ENCODE measurements at places on chromosomes 5 and 9.

DNA sequence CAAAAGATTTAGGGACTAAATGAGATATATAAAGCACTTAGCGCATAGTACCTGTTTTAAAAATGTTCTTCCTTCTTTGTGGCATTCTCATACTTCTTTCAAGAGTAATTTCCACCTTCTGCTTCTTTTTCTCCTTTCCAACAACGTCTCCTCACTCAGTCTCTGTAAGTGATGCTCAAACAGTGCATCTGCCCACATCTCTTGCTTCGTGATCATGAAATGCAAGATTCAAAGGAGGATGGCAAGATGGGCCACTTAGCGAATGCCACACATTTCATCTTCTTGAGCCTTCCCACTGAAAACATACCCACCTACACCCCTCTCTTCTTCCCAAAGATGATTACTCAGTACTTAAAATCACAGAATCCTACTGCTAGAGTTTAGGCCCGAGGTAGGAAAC lies 36.9 kb downstream of the MACIR start:
- DNase-seq = no peak

GRCh38 chr5:174755106-174755505 lies 30.7 kb downstream of the MSX2 start:
- peak; percentile 12 for DNase-seq

GRCh38 chr5:53895091-53895683 lies 334.7 kb downstream of the NDUFS4 start:
- no peak for DNase-seq

GRCh38 chr5:28216939-28217360 lies 1178.6 kb upstream of the CDH9 start:
- DNase-seq = no peak

GRCh38 chr9:2170722-2171121 lies 155.6 kb downstream of the SMARCA2 start:
- DNase-seq = no peak

- peak; percentile 60 for DNase-seq
Measured at GRCh38 chr5:179679014-179679674, 1.7 kb downstream of the CBY3 start.

DNA sequence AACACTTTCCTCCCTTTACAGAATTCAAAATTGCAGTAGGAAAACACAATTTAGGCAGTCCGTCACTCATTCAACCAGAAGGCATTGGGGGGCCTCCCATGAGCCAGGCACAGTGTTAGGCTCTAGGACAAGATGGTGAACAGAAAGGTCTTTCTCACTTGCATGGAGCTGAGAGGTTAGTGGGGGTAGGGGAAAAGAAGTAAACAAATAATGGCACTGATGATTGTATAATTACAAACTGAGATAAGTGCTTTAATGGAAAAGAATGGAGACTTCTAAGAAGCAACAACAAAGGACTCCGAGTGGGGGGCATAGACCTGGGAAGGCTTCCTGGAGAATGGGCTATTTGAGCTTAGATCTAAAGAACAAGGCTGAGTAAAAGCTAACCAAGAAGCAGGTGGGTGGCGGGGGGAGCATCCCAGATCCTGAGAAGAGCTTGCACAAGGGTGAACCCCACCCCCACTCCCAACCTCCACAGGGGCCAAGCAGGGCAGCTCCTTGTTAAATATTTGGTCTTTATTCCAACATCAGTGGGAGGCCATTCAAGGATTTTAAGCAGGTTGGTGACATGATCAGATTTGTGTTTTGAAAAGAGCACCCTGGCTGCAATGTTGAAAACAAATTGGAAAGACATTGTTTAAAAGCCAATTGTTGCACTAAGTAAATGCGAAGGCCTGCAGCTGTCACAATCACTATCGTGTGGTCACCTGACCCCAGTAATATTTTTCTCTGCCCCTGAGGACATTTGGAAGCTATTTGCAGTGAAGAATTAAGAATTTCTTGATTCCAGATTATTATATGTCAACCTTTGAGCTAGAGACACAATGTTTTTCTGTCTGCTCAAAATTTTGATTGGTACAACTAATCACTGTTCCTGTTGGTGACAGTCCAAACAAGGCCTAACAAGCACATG lies 73.9 kb upstream of the EFNA5 start:
- no peak for DNase-seq

- no peak for DNase-seq
Measured at GRCh38 chr5:5810461-5810860, 388.0 kb downstream of the ICE1 start.

DNA sequence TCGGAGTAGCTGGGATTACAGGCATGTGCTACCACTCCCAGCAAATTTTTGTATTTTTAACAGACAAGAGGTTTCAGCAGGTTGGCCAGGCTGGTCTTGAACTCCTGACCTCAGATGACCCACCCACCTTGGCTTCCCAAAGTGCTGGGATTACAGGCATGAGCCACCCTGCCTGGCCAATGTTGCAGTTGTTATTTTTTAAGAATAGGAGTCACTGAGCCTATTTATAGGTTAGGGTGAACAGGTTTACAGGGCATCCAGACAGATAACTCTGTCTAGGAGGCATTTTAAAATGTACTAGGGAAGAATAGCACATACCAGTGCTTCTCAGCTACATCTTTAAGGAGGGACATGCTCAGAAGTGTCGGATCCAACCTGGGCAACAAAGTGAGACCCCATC lies 60.1 kb upstream of the BNC2 start:
- DNase-seq = no peak

GRCh38 chr5:9337928-9338595 lies 207.8 kb downstream of the SEMA5A start:
- DNase-seq = peak; percentile 83

GRCh38 chr5:176895831-176896230 lies 3.3 kb downstream of the HK3 start:
- no peak for DNase-seq

GRCh38 chr9:129891569-129891968 lies 56.3 kb downstream of the USP20 start:
- no peak for DNase-seq

DNA sequence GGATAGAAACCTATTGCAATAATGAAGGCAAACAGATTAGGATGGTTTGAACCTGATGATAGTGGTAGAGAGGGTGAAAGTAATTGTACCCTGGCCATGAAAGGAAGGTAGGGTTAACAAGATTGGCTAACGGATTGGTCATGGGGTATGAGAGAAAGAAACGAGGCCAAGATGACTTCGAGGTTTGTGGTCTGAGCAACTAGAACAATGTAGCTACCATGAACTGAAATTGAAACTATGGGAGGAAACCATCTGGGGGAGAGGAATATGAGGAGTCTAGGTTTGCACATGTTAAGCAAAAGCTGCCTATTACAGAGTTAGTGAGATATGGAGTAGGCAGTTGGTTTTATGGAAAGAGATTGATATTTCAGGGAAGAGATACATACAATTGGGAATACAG lies 406.0 kb downstream of the PRELID2 start:
- DNase-seq = peak; percentile 2

DNA sequence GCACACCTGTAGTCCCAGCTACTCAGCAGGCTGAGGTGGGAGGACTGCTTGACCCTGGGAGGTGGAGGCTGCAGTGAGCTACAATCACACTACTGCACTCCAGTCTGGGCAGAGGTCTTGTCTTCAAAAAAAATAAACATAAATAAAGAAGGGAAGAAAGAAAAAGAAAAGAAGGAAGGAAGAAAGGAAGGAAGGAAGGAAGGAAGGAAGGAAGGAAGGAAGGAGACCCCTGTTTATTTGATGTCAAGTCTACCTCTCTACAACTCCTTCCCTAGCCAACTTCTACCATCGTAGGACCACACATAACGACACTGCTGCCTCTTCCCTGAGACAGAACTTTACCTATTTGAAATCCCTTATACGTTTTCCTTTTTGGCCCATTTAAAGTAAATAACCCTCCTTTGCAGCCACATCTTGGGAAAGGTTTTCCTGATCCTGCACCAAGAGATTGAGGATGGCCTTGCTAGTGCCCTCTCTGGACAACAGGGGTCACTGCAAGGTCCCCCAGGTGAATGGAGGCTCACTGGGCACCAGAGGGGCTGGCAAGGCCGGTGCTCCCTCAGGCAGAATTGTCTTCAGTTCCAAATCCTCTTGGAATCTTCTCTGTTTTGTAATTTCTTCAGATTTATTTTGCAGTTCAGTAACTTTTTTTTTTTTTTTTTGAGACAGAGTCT lies 10.5 kb downstream of the RPS14 start:
- peak; percentile 16 for DNase-seq

GRCh38 chr9:112858005-112858404 lies 32.7 kb downstream of the SLC46A2 start:
- no peak for DNase-seq

- no peak for DNase-seq
Measured at GRCh38 chr9:96483733-96484390, 33.9 kb downstream of the HABP4 start.

- no peak for DNase-seq
Measured at GRCh38 chr9:112170235-112170634, 4.9 kb downstream of the SUSD1 start.

- no peak for DNase-seq
Measured at GRCh38 chr9:17967731-17968130, 388.9 kb downstream of the SH3GL2 start.

GRCh38 chr9:114343471-114344187 lies 14.0 kb downstream of the ORM2 start:
- no peak for DNase-seq

GRCh38 chr9:129489838-129490582 lies 130.9 kb downstream of the C9orf50 start:
- DNase-seq = peak; percentile 44

DNA sequence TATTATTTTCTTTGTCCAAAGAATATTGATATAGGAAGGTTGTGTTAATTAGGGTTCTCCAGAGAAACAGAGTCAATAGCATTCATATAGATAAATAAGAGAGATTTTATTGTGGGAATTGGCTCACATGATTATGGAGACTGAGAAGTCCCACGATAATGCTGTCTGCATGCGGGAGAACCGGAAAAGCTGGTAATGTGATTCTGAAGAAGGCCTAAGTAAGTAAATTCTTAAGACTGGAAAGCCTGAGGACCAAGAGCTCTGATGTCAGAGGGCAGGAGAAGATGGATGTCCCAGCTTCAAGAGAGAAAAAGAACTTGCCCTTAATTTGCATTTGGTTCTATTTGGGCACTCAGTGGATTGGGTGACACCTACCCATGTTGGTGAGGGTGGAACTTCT lies 307.4 kb upstream of the C9orf72 start:
- no peak for DNase-seq

DNA sequence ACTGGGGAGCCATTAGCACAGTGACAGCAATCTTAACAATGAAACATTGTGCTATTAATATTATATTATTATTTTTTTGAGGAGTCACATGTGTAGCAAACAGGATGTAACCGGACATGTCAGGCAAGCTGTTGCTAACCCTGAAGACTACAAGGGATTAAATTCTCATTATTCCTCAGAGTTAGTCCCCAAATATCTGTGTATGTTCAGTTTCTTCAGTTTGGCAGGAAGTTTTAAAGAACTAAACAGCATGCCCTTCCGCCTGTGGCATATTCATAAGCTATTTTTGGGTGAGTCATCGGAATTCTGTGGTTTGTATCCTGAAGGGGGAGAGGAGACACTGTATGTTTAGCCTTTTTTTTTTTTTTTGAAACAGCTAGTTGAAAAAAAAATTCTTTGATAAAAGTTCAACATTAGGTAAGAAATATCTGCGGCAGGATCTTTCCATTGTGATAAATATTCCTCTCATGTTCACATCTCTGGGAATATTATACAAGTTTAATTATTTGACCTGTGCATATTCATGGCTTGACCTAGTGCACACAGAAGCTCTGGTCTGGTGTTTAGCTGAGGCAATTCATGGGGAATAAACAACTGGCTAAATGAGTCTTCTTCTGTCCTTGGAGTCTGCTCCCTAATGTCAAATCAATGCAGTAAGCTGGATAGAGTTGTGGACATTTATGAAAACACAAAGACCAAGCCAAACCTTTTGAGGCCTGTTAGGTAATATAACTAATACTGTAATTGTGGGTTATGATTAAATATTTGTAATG lies 202.7 kb upstream of the CDKN2B start:
- peak; percentile 98 for DNase-seq

- no peak for DNase-seq
Measured at GRCh38 chr5:77302247-77302646, 91.8 kb downstream of the PDE8B start.

- peak; percentile 93 for DNase-seq
Measured at GRCh38 chr5:96336351-96336985, 96.6 kb downstream of the PCSK1 start.

- DNase-seq = no peak
Measured at GRCh38 chr9:134515026-134515821, 126.4 kb upstream of the COL5A1 start.

- DNase-seq = no peak
Measured at GRCh38 chr5:158881091-158881880, 218.4 kb downstream of the EBF1 start.

- peak; percentile 69 for DNase-seq
Measured at GRCh38 chr5:121967187-121967586, 5.4 kb downstream of the SRFBP1 start.

GRCh38 chr5:167861928-167862426 lies 429.5 kb upstream of the WWC1 start:
- no peak for DNase-seq

- peak; percentile 86 for DNase-seq
Measured at GRCh38 chr5:79771387-79771786, 81.8 kb downstream of the CMYA5 start.

DNA sequence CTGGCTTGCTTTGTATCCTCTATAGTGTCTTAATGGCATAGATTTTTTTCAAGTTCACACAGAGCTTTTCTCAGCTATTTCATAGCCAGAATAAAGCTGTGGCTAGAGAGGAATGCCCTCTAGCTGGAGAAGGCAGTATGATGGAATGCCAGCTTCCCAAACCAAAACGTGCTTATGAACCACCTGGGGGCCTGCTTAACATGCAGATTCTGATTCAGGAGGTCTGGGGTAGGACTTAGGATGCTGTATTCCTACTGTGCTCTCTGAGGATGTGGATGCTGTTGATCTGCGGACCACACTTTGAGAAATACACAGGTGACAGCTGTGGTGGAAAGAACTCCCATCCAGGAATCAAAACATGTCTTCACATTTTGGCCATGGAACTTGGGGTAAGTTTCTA lies 49.9 kb upstream of the DPYSL3 start:
- peak; percentile 58 for DNase-seq

DNA sequence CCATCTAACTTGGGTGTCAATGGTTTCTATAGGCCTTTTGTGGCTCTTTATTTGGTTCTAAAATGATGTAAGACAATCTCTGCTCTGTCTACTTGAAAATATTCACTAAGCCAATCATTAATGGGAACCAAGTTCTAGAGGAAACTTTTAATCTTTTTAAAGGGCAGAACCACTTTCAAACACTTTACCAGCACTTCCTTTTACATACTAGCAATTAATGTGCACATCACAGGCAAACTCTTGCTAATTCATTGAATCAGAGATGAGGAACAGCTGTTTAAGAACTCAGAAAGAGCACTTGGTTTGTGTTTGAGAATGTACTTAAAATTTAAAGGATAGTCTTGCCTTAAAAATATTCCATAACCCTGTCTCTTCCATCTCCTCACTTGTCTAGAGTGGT lies 83.4 kb downstream of the PAPPA start:
- no peak for DNase-seq

DNA sequence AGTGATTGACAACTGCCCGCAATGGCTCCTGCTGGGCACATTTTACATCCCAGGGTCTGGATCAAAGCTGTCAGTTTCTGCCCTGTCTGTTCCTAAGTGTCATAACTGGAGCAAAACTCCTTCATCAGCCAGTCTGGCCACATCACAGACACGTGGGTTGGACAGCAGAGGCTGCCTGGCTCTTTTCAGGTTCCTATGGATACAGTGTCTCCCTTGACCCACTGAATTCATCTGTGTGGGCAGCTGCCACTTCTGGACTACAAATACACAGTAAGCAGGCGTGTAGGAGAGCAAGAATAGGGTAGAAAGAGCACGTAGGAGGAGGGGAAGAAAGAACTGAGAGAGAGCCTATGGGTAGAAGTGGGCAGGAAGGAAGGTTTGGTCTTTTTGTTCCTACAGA lies 238.0 kb downstream of the ENC1 start:
- DNase-seq = no peak

GRCh38 chr9:71857159-71857558 lies 53.8 kb downstream of the ABHD17B start:
- no peak for DNase-seq
